ENCODE measurements at places on chromosomes 16 and 17.

GRCh38 chr17:78252701-78253635 is 21.5 kb downstream of the TMEM235 start:
- DNase-seq = no peak

- DNase-seq = no peak
These were observed 6.2 kb downstream of the AKAP1 start for GRCh38 chr17:57091186-57091618.

GRCh38 chr16:85123891-85124635 is 11.8 kb upstream of the CIBAR2 start:
- peak; percentile 61 for DNase-seq

GRCh38 chr17:74631468-74632450 is 8.2 kb upstream of the CD300E start:
- no peak for DNase-seq

- no peak for DNase-seq
These were observed 50.4 kb downstream of the SNX29 start for GRCh38 chr16:12026741-12027490.

DNA sequence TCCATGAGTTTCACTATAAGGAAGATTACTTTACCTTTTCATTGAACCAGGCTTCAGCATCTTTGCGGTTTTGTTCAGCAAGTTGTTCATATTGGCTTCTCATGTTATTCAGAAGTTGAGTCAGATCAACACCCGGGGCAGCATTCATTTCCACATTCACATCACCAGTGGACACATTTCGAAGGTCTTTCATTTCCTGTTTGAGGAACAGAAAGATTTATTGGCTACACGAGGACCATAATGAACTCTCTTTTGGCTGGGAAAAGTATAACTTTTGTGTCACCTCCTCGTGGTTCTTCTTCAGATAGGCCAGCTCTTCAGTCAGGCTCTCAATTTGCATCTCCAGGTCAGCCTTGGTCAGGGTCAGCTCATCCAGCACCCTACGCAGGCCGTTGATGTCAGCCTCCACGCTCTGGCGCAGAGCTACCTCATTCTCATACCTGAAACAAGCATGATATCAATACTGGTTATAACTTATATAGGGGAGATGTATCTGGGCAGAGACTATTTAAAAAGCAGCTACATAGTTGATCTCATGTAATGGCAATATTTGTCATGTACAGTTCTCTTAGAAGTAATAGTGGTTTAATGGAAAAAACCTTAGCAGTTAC is 2.1 kb downstream of the KRT10 start:
- no peak for DNase-seq

- DNase-seq = no peak
These were observed 11.9 kb upstream of the RAB37 start for GRCh38 chr17:74725111-74725510.

DNA sequence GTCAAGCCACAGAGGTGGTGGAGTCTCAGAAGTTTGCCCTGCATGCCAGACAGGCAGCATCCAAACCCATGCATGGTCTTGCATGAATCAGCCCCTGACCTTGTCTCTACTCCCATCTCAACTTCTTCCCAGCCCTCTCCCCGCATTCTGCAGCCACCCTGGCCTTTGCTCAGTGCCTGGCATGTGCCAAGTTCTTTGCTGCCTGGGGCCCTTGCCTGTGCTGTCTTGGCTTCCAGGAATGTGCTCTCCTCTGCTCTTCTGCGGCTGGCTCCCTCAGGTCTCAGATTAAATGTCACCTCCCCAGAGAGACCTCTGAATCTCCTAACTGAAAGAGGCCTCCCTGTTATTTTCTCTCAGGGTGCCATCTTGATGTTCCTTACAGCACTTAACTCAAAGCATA is 17.6 kb downstream of the DRC3 start:
- DNase-seq = no peak

- no peak for DNase-seq
These were observed 43.4 kb downstream of the FBXL20 start for GRCh38 chr17:39357986-39358385.

- no peak for DNase-seq
These were observed 677 bp downstream of the SNTB2 start for GRCh38 chr16:69187446-69188235.

- DNase-seq = no peak
These were observed 86.9 kb downstream of the NDEL1 start for GRCh38 chr17:8522577-8522976.

DNA sequence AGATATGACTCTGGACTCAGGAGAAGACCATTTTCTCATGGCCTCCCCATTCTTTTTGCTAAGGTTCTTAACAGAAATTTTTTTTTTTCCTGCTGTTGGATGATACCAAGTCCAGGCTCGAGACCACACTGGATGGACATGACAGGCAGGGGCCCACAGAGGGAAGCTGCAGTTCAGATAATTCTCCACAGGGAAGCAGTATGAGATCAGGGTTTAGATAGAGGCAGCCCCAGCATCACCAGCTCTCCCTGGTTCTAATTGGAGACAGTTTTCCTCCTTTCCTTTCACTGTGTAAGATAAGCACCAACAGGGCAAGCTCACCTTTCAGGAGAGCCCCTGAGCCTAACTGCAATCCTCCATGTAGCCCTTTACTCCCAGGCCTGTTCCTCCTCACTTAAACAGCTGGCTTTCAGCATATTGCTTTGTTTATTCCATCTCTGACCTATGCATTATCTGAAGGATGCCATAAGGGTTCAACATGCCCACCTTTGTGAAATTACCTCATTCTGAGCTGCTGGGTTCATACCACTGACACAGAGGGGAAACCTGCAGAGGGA is 108.1 kb downstream of the SNX11 start:
- DNase-seq = no peak

GRCh38 chr16:84787263-84787622 is 32.5 kb upstream of the CRISPLD2 start:
- DNase-seq = no peak

Measured in muscle of arm (tissue), 14 donors.